ENCODE measurements at places on chromosomes 5 and 9. TPM values are rescaled to one million over a fixed set of nuclear protein-coding genes. Genes with fewer than 3 reads are reported as not detected.

DNA sequence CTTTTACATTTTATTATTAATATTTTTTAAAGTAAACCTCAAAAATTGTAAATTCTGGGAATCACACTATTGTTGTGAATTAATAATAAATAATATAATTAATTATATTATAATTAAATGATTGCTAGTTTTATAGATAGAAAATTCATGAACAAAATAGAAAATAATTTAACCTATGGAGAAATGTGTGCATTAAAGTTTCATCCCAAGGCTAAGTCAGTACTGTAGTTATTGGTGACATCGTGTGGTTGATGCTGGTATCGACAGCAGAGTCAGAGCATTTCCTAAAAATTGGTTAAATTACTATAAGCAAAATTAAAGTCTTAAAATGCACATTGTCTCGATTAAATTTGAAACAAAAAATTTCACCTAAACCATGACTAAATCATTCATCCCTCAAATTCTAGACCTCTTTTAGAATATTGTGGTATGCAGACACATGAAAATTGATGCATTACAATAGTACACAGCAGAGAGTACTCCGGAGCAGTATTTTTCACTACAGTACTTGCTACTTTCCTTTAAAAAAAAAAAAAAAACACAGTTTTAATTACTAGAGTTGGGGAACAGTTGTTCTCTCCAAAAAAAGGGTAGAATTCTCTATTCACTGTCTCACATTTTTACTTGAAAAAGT, 73.9 kb downstream of the RORB start:
- DNase-seq = no peak

DNA sequence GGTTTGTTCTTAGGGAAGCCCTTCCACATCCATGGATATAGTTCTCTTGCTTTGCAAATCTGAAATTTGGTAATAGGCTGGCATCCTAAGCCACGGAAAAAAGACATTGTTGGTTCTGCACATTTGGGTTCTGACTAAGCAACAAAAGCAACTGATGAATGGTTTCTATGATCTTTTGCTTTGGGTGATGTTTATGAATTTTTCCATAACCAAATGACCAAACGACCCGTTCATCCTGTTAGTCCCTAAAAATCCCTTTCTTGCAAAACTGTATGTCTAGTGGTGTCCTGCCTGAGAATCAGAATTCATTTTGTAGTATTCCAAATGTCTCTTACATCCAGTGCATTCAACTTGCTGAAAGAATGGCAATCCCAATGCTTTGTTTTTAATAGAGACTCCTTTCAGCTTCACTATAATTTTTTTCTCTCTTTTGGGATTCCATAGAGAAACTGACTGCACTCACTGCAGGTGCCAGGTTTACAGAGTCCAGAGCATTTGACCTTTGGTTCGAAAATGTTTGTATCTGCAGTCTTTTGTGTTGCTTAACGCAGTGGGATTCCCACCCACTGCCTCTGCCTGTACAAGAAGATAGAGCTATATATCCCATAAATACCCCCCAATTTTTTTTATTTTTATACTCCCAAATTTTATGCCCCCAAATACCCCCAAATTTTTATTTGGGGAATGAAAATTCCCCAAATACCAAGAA, 4.7 kb downstream of the SPTAN1 start:
- DNase-seq = no peak

DNA sequence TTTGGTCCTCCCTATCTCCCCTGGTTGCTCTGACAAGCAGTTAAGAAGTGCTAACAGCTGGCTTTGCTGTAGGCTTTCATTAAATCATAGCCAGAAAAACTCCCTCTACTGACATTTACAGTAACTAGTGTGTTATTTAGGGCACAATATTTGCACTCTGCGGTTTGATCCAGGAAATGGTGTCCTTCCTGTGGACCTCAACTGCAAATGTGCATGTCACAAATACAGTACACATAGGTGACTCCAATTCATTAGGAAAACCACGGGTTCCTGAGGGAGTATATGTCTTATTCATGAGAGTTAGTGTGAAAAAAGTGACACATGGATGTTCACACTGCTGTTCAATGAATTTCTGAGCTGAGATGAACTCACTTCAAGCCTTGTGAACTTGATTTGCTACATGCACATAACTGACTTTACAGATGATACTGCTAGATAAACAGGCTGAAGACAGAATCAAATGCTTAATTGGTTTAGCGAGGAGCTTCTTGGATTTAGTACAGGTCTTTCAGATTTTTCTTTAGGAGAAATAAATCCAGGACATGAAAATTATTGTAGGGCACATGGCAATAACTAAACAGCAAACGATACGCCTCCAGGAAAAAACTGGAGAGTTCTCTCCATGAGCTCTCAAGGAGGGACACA, 281.5 kb downstream of the EFNA5 start:
- peak; percentile 22 for DNase-seq

DNA sequence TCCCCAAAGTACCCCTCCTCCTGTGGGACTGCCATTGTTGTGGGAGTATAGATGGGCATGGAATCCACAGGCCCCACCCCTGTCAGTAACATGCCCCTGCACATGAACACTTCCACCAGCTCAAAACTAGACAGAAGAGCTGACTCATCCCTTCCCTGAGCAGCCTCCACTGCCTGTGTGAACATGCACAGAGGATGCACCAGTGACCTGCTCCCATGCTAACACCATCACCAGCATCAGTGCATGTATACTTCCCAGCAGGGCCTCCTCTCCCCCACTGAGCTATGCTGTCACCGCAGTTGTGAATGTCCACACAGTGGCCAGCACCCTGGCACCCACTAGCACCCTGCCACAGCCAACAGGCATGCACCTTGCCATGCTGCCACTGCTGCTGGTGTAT, 939.8 kb downstream of the EFNA5 start:
- no peak for DNase-seq

GRCh38 chr9:18015116-18015515, 436.2 kb downstream of the SH3GL2 start:
- DNase-seq = no peak

GRCh38 chr5:109921735-109922380, 232.1 kb downstream of the MAN2A1 start:
- DNase-seq = peak; percentile 95

- DNase-seq = no peak
Observed at GRCh38 chr5:43193181-43193893, 1.3 kb downstream of the NIM1K start.

SLC4A9 gene
- not detected for total RNA-seq

RMRP gene
- total RNA-seq = 22,838 TPM

EGFLAM gene
- total RNA-seq = 24.0 TPM

PCDHGA1 gene
- 0.09 TPM for total RNA-seq

CYFIP2 gene
- total RNA-seq = 98.9 TPM

Measured in thymus (tissue), 14 donors.